ENCODE measurements at places on chromosomes 16 and 17.
A peak's percentile ranks its signal among the peaks of the same experiment; 100 is the strongest.

DNA sequence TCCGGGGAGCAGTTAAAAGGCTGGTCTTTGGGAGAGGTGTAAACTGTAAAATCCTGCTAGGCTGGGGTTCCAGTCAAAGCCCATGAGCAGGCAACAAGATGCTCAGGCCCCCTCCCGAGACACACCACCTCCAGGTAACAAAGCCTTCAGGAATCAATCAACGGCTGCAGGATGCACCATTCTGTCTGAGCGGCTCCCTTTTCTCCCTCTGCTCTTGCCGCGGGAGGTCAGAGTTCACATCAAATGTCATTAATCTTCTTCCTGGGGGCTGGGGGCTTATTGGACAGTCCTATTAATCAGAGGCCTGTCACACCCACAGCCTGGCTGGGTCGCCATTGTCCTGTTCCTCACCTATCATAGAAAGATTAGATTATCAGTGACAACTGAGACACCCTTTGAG is 11.9 kb upstream of the CCDC182 start:
- DNase-seq, result peak; percentile 83

- DNase-seq, result no peak
These were observed 43.8 kb upstream of the TOB1 start for GRCh38 chr17:50909765-50910605.

GRCh38 chr17:4607261-4607741 is 23.0 kb downstream of the SMTNL2 start:
- peak; percentile 53 for DNase-seq

GRCh38 chr17:40291281-40291664 is 3.6 kb downstream of the CDC6 start:
- DNase-seq, result no peak

DNA sequence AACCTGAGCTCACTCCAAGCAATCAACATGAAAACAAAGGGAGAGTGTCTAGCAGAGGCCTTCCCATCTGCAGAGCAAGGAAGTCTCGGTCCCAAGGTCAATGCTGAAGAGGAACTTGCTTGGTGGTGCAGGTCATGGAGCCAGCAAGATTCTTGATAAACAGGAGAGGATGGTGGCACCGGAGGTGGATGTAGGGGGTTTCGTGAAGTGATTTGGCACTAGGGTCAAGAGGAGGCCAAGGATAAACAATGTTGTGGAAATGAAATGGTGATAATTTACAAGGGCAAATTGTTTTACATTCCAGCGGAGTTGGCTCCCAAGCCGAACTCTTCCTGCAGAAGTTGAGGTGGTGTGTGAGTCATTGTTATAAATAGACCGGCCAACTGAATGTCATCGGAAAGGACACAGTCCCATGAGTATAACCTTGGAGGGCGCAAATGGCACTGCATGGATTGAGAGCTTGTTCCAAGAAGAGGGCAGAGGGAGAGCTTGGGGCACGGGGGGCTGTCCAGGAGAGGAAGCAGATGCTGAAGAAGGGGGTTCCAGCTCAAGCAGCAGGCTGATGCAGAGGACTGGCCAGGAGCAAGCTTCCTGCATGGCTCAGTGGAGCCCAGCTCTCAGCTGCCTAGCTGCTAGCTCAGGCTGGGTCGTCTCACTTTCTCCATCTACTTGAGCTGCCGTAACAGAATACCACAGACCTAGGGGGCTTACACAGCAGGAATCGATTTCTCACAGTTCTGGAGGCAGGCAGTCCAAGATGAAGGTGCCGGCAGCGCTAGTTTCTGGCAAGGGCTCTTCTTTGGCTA is 136.6 kb downstream of the COPRS start:
- DNase-seq, result no peak

DNA sequence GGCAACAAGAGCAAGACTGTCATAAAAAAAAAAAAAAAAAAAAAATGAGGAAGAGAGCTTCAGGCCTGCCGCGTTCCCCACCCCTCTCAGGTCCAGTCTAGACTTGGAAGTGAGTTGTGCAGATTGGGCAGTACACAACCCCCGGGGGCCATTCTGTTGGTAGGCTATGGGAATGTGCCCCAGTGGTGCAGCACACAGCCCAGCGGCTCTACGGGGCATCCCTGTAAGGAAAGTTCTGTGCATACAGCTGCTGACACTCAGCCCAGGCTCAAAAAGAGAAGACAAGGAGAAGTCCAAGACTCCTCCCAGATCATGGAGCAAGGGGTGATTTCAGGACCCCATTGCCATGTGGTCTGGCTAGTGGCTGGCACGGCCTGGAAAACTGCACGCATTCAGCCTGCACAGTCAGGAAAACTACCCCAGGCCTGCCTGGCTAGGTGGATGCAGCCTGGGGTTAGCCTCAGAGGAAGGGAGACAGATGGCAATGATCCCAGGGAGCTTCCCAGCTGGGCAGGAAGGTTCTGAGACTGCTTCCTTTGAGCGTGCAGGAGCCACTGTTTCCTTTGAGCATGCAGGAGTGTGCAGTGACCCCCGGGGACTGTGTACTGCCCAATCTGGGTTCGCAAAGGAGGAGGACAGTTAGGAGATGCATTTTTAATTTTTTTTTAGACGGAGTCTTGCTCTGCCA is 44.8 kb downstream of the PECAM1 start:
- no peak for DNase-seq

DNA sequence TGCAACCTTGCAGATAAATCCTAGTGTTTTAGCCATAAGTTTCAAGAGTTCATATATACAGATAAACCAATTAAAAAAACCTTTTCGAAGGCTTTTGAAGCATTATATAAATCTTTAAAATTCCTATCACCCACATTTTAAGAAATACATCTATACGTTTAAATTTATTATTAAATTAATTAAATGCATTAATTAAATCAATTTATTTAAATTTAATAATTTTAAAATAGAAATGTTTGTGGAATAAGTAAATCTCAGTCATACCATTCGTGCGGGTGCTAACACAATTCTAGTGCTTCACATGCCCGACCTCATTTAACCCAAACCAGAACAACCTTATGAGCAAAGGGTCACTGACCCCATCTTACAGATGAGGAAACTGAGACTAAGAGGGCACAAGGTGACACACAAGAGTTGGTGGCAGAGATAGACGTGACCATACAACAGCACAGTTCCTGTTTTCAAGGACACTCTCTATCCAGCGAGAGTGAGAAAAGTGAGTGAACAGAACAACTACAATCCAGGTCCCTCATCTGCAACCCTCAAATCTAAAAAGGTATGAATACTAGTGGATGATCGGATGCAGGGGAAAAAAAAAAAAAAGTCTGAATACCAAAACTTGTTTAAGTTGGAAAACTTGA is 1.4 kb downstream of the NSMCE1 start:
- DNase-seq, result peak; percentile 15

GRCh38 chr17:58377093-58377601 is 25.1 kb upstream of the SUPT4H1 start:
- peak; percentile 64 for DNase-seq

- no peak for DNase-seq
These were observed 14.9 kb downstream of the SEC14L5 start for GRCh38 chr16:4972938-4973587.

DNA sequence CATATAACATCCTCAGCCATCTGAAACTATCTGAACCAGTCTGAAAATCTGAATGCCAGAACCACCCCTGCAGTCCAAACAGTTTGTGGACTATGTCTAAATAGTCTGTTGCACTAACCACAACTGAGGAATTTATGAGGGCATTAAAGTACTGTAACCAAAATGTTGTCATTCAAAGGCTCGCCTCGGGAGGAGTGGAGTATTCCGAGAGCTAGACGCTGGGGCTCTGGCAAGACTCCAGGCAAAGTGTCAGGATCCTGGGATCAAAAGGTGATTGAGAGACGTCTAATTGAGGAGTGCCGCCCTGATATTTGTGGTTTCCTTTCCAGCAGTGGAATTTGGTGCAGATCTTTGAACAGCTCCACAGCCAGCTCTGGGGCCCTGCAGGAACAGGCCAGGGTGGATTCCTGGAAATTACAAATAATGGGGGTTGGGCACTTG is 142.9 kb upstream of the MYOCD start:
- DNase-seq, result peak; percentile 57

- peak; percentile 90 for DNase-seq
These were observed 325.4 kb downstream of the ZFHX3 start for GRCh38 chr16:72722552-72722951.

- no peak for DNase-seq
These were observed 98.9 kb downstream of the ABCC6 start for GRCh38 chr16:16124438-16124837.

- DNase-seq, result no peak
These were observed 21.0 kb upstream of the HERPUD1 start for GRCh38 chr16:56910654-56911539.

DNA sequence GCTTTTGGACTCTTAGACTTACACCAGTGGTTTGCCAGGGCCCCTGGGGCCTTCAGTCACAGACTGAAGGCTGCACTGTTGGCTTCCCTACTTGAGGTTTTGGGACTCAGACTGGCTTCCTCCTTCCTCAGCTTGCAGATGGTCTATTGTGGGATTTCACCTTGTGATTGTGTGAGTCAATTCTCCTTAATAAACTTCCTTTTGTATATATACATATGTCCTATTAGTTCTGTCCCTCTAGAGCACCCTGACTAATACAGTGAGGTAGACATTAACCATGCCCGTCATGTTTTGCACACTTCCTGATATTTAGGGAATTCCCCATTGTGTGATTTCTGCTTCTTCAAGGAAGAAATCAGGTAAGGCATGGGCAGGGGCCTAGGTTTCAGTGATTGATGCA is 147.8 kb upstream of the CA10 start:
- DNase-seq, result no peak

GRCh38 chr17:44558334-44558709 is 1.0 kb downstream of the FZD2 start:
- no peak for DNase-seq

DNA sequence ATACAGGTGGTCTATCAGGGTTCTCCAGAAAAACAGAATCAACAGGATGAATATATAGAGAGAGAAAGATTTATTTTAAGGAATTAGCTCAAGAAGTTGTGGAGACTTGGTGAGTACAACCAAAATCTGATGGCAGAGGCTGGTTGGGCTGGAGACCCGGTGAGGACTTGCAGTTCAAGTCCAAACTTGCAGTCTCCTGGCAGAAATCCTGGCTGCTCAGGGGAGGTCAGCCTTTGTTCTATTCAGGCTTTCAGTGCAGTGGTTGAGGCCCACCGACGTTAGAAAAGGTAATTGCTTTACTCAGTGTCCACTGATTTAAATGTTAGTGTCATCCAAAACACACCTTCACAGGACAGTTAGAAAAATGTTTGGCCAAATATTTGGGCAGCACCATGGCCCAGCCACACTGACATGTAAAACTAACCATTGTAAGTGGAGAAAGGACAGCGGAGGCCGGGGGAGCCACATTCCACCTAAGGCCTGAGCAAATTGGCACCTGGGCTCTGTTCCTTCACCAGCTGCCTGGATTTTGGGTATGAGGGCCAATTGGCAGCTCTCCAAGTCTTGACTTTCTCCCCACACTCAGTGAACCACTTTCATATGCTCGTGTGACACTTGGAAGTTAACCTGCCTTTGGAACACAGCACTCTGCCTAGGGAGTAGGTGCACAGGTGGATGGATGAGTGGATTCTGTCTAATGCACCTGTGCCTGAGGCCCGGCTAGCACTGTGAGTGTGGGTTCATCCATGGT is 54.7 kb downstream of the CACNG5 start:
- no peak for DNase-seq

DNA sequence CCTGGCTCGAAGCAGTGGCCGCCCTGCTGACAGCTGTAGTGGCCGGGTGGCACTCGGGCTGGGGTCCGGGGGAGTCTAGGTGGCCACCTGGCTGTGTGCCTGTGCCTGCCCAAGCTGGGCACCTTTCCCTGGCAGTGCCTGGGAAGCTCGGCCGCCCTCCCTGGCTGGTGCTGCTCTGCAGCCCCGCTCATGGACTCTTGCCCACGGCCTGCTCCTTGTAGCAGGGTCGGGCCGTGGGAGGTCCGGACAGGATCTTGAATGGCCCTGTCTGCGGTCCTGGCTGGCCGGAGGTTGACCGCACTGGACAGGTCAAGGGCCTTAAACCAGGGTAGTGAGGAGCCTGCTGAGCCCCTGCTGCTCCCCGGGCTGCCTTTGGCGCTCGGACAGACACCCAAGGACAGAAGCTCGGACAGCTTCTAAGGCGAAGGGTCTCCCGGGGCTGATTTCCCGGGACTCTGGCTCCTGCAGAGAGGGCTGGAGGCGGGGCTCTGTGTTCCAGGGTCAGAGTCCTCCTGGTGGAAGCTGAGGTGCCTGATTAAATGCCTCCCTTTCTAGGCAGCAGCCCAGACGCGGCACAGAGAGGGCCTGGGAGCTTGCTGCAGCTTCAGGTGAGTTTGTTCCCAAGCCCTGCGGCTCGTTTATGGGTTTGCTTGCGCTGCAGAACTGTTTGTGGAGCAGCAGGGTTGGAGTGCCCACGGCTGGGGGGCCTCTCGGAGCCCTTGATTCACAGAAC is 6.0 kb downstream of the CAPN15 start:
- DNase-seq, result peak; percentile 84

- DNase-seq, result no peak
These were observed 3.8 kb downstream of the KRT35 start for GRCh38 chr17:41476866-41477815.

DNA sequence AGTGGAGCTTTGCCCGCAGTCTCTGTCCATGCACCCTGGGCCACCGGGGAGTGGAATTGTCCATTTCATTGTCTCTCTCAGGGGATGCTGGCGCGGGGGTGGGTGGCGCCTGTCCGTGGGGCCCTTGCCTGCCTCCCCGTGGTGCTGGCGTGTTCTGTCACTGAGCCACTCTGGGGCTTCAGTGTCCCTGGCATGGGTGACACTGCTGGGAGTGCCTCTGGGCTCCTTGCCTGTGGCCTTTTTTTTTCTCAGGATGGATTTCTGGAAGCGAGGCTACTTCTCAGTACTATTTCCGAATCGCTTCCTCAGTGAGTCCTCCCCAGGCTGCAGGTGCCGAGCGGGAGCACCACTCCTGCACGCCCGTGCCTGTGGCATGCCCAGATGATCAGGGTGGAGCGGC is 55.0 kb downstream of the PDPK1 start:
- DNase-seq, result peak; percentile 29

GRCh38 chr16:86051368-86052114 is 152.6 kb downstream of the IRF8 start:
- no peak for DNase-seq

DNA sequence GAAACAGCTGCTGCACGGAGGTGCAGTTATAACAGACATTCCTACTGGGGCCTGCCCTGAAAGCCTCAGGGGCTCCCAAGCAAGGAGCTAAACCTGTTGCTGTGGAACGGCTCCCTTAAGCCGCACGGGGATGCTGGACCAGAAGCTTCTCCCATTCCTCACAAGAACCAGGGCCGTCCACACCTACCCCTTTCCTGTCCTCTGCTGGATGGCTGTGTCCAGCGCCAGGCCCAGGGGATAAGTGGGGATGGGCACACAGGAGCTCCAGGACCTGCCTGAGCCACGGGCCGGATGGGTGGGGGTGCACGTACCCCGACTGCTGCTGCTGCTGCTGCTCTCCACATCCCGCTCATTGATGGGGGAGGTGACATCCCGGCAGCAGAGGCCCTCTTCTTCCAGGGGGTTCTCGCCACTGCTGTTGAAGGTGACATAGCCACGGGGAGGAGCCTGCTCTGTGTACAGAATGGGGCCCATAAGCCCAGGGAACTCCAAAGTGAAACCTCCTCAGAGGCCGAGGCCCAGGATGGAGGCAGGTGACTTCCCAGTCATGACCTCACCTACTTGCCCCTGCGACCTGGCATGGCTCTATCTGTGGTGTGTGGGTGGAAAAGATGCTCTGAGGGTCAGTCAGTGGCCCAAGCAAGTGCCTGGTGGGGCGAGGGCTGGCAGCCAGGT is 8.6 kb downstream of the NUDT16L1 start:
- no peak for DNase-seq

Data from endodermal cell (in vitro differentiated cells).